ENCODE measurements at places on chromosomes 7 and 10.

DNA sequence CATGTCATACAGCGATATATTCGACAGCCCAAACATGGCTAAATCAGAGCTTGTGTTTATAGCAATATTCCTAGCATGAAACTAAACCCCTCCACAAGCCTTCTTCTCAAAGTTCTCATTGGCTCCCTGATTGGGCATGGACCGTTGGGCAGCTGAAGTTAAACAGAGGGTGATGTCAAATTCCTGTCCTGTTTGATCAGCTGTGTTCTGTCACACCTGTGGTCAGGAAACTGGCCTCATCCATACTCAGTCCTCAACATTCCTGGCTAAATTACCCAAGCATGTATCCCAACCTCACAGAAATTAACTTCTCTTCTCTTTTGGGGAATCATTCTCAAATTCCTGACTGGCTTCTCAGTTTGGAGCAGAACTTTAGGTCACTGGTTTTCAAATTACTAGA is 107.9 kb downstream of the ODAD2 start:
- no peak for DNase-seq

- DNase-seq = no peak
Observed at GRCh38 chr7:129803546-129804081, 149.1 kb downstream of the UBE2H start.

- DNase-seq = no peak
Observed at GRCh38 chr7:93036807-93037206, 81.0 kb downstream of the SAMD9 start.

DNA sequence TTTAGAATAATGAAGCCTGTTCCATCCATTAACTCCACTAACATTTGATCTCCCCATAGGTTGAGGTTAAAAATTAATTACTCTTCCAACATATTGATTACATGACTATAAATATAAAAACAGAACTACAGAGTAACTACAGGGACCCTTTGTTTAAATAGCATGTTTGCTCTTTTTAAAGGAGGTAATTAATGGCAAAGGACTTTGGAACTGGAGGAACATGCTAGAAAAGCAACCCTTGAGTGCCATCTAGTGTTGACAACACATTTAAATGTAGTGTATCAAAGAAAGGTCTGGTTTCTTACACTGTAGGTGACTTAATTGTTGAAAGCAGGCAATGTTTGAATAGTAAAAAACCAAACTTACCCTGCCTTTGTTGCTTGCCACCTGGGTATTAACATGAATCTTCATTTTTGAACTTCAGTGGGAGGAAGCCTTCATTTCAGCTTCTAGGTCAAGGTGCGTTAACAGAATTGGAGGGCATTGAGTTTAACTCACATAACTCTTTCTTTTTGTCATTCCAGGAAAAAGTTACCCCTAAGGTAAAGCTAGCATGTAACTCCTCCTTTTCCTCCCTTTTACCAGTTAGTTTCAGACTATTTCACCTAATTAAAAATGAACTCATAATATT is 52.6 kb upstream of the CAPZA2 start:
- no peak for DNase-seq

DNA sequence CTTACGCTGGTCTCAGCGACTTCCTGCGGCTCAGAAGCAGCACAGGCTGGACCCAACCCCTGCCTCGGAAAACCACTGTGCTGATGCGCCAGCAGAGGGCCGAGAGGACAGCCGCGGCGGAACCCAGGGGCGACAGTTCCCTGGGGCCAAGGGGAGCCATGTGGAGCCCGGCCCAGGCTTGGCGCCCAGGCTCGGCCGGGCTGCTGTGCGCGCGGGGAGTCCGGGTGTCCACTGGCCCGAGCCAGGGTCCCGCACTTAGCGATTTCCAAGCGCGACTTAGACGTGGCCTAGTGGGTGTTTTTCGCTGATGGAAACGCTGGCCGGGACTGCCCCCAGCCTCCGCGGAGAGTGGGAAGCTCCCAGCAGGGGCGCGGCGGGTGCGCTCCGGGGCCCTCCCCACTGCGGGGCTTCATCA is 18.6 kb upstream of the ZNF32 start:
- DNase-seq = no peak

GRCh38 chr10:86734207-86734988 is 22.0 kb upstream of the BMPR1A start:
- DNase-seq = no peak

GRCh38 chr10:76903387-76903945 is 734.1 kb downstream of the KCNMA1 start:
- no peak for DNase-seq

- no peak for DNase-seq
Observed at GRCh38 chr7:95340491-95340890, 16.2 kb upstream of the PON1 start.

DNA sequence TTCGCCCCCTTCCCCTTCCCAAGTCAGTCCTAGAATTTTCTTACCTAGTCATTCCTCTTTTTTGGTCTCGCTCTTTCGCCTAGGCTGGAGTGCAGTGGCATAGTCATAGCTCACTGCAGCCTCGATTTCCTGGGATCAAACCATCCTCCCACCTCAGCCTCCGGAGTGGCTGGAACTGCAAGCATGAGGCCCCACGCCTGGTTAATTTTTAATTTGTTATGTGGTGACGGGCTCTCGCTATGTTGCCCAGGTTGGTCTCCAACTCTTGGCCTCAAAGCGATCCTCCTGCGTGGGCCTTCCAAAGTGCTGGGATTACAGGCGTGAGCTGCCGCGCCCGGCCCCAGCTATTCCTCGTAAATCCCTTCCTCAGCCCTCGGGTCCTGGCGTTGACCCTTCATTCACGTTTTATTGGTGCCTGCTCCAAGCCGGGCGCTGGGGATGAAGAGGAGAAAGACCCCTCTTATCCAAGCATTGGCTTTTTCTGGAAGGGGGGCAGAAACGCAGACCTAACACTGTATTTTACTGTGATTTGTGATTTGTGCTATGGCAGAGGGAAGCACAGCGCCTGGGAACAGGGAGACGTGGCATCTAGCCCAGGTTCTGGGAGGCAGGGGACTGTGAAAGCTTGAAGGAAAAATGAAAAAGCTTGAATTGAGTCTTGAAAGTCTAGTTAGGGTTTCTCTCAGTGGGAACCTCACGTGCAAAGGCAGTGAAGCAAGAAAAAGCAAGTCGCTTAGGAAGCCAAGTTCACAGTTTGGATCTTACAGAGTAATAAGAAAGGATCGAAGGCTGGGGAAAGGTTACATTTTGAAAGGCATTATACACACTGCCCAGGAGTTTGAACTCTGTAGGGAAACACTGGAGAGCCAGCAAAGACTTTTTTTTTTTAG is 516 bp downstream of the ZNHIT1 start:
- no peak for DNase-seq

Measured in stimulated activated CD8-positive, alpha-beta memory T cell treated with anti-CD3 and anti-CD28 coated beads, Interleukin-12 subunit alpha, Interleukin-12 subunit beta, amount 100 ng/mL, for 4 hours (primary cell).